Endodermal cell (in vitro differentiated cells): ENCODE measurements at places on chromosomes 12 and 14. TPM values are rescaled to one million over a fixed set of nuclear protein-coding genes. Genes with fewer than 3 reads are reported as not detected.

XRCC3 gene
- 34.5 and 42.6 TPM in 2 replicates for total RNA-seq

APOF gene
- not detected in 2 replicates for total RNA-seq

TAS2R9 gene
- total RNA-seq: not detected in 3 replicates

RFLNA gene
- total RNA-seq: 2.0 and 2.1 TPM in 2 replicates

RXYLT1 gene
- total RNA-seq: 4.3 to 12.1 TPM (median 11.0 TPM) in 3 replicates

WNT5B gene
- 0.57 to 2.6 TPM (median 0.71 TPM) in 3 replicates for total RNA-seq

GSC gene
- 94.4 and 108 TPM in 2 replicates for total RNA-seq

DNA sequence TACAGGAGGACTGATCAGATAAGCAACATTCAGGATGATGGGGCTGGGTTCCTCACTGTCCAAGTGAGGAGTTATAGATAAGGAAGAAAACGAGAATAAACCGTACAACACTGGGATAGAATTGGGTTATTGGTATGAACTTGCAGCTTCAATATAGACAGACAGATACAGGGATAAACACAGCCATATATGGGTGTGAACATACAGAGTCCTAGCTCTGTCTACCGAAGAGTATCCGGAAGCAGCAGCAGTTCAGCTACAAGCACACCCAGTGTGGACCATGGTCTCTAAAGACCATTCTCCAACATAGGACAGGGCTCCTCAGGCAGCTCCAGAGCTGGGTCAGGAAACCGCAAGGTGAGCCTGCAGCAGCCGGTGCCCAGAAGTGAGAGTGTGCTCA is 40.8 kb downstream of the CDC42BPB start:
- DNase-seq: no peak

GRCh38 chr14:66143387-66144112 is 342.6 kb upstream of the CCDC196 start:
- no peak for DNase-seq

GRCh38 chr12:110109837-110110535 is 14.2 kb upstream of the IFT81 start:
- DNase-seq: no peak

GRCh38 chr12:1504304-1504894 is 90.0 kb downstream of the FBXL14 start:
- DNase-seq: no peak

DNA sequence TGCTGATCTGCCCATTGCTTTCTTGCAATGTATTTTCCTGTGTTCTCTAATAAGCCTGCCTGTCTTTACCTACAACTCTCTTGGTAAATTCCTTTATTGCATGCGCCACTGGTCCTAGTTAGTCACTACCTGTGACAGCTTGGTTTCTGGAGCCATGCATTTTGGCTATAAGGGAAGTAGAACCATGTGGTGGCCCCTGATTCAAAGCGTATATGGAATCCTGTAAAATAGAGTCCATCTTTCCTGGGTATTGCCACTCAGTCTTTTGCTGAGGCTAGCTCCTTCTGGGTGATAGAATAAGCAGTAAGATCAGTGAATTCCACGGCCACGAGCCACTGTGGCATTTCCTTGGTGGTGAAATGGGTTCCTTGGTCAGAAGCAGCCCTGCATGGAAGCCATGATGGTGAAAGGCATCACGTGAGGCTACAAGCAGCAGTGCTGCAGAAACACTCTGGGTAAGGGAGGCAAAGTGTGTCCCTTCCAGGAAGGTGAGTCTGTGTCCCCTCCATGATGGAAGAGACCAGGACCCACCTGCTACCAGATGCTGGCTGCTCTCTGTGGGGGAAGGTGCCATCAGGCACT is 19.6 kb downstream of the TNFAIP2 start:
- DNase-seq: no peak
